ENCODE measurements at places on chromosomes 3 and 15.

- no peak for DNase-seq
Observed at GRCh38 chr3:77562089-77562488, 522.2 kb downstream of the ROBO2 start.

DNA sequence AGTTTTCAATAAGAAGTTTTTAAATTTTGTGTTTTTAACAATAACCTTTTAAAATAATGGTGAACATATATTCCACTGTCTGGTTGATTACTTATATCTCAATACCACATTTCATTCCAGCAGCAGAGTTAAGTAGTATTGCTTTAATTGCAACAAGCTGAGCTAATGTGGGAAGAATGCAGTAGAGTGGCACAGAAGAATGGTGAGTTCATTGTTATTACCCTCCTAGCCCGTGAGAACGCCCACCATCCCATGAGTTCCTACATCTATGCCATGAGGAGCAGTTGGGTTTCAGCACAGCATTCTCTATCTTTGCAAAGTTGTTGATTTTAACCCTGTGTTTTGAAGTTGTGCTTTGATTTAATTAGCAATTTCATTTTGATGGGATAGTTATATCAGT, 17.8 kb upstream of the NR2E3 start:
- no peak for DNase-seq

GRCh38 chr3:50666837-50667236, 7.9 kb upstream of the DOCK3 start:
- no peak for DNase-seq

DNA sequence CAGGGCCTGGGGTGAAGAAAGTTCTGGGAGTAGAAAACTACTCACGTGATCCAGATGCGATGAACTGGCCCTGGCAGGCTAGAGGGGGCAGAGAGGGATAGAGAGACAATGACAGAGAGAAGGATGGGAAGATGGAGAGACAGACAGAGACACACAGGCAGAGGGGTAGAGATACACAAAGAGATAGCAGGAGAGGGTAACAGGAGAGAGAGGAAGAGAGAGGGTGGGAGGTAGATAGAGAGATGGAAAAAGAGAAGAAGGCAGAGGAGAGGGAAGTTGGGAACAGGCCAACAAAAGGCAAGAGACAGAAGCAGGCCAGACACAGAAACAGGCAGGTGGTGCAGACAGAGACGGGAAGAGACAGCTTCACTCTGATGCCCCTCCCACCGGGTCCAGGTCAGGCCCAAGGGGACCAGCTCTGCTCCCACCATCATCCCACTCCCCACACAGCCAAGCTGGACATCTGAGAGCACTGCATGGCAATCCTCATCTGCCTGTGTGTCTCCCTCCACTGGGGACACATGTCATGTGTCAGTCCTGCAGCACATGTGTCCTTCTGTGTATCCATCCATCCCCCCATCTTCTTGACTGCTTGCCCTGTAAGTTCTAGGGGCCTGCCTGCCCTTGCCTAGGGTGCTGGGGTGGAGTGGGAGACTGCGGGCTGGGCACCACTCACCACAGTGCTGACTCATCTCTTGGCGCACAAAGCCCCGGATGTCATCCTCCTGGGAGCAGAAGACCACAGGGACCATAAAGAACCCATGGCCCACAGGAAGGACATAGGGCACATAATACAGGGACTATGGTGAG, 2.2 kb upstream of the UCN2 start:
- DNase-seq, result peak; percentile 67

GRCh38 chr15:93165734-93166470, 76.9 kb upstream of the RGMA start:
- DNase-seq, result no peak

- no peak for DNase-seq
Observed at GRCh38 chr3:168959731-168960130, 703.8 kb downstream of the MECOM start.

DNA sequence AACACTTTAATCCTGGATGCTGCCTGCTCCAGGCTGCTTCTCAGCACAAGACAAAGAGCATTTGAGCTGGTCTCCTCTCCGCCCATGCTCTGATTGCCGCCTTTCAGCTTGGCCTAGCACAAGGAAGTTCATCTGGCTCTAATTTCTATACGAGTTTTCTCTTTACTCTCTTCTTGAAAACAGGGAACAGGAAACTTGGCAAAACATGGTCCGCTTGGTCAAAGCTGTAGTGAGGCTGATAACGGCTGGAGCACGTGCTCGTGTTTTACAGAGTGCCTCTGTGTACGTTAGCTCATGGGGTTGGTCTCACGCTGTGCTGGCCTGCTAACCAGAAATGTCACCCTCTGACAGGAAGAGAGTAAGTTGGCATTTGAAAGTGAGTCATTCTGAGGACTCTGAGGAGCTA, 19.2 kb downstream of the RARRES1 start:
- peak; percentile 94 for DNase-seq

- DNase-seq, result peak; percentile 7
Observed at GRCh38 chr3:11154036-11154952, at the start of gene HRH1. TSS of gene HRH1 (plus strand) at chr3:11154493. CDS start at chr3:11259038, 104,545 bp downstream.

DNA sequence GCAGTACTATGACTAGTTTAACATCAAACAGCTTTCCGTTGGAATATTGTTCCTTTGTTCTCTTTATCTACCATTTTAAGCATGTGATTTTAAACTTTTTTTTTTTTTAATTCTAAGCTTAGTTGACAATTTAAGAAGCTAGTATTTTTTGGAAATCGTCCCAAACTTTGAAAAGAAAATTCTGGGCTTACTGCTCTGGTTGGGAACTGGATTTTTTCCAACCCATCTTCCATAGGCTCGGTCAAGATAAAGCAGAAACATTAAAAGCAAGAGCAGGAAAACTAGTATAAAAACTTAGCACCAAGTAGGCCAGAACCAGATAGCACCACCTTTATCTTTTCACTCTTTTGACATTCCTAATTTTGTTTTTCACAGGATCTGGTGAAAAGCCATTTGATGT, 49.9 kb downstream of the TSC22D2 start:
- no peak for DNase-seq

DNA sequence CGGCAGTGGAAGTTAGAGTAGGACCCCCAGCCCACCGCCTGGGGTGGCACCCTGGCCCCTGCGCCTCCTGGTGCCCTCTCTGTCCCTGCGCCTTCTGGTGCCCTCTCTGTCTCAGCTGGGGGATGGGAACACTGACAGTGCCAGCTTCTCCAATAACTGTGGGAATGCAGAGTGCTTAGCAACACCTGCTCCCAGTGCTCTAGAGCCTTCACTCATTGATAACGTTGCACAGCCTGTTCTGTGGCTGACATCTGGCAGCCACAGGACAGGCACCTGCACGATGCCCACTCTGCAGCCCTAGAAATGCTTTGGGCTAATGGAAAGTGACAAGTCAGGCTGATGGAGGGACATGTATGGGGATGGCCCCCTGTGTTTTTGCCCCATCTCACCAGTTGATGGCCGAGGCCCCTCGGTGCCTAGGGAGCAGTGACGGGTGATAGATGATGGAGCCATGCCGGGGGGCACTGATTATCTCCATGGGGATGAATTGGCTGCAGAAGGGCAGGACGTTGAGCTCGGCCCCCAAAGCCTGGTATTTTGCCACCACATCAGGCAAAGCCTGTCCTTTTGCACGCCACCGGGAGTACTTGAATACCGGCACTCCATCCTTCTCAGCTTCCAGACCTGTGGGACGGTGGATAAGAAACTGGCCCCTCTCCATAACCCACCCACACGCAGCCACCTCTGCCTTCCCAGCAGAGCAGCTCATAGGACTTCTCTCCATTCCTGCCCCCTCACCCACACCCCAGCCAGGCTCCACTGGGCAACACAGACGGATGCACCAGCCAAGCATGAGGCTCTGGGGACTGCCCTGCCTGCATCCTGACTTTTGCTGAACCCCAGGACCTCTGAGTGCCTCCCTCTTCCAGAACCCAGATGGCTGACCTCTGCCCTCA, 22.1 kb downstream of the ALDH1L1 start:
- DNase-seq, result no peak

DNA sequence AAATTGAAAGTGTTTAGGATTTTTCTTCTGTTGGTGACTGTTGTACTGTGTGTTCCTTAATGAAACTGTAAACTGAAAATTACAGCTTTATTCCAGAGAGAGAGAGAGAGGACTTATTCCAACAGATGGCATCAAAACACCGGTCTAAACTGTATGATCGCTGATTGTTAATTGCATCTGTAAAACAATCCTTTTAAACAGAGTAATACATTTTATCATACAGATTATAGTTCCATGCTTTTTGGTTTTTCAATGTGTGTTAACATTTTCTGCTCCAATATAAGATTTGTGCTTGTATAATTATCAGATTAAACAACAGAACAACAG, 289.7 kb upstream of the DNAJC19 start:
- DNase-seq, result no peak

- DNase-seq, result no peak
Observed at GRCh38 chr3:177135841-177136492, 61.3 kb downstream of the TBL1XR1 start.

- no peak for DNase-seq
Observed at GRCh38 chr3:4404881-4405280, 62.2 kb downstream of the SUMF1 start.

DNA sequence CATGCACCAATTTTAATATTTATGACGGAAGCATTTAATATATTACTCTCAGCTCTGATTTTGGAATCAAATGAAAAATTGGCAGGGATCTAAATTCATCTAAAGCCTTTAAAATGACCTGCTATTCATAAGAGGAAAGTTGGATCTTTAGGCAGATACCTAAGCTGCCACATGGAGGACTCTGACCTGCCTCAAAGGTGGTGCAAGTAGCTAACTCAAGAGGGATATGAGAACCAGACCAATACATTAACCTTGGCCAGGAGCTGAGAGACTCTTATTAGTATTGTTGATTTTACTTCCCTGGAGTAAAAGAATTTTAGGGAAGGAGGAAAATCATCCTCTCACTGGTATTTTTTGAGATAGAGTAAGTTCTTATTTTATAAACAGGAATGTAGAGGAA, 17.7 kb downstream of the ZNF654 start:
- DNase-seq, result peak; percentile 67

- DNase-seq, result no peak
Observed at GRCh38 chr3:150447084-150447483, 39.0 kb downstream of the TSC22D2 start.

DNA sequence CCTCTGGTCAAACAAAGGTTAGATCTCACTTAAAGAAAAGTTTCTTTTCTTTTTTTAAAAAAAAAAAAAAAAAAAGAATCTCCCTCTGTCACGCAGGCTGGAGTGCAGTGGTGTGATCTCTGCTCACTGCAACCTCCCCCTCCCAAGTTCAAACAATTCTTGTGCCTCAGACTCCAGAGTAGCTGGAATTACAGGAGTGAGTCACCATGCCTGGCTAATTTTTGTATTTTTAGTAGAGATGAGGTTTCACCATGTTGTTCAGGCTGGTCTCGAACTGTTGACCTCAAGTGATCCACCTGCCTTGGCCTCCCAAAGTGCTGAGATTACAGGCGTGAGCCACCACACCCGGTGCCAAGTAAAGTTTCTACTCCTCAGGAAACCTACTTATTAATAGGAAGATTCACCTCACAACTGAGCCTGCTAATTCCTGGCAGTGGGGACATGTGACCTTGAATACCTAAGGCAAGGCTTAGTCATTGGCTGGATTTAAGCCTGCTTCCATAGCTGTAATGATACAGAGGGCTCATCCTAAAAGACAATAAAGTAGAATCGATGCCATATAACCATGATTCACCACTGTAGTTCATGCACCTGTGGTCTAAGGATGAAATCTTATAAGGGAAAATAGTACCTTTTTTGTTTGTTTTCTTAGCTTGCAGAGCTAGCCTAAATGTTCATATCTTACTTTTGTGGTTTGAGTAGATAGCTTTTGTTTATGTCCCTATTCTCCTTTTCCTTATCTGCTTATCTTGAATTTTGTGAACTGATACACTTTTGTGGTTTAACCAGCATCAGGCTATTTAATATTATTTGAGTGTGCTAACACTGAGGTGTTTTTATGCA, 24.8 kb upstream of the RBMS3 start:
- DNase-seq, result no peak

DNA sequence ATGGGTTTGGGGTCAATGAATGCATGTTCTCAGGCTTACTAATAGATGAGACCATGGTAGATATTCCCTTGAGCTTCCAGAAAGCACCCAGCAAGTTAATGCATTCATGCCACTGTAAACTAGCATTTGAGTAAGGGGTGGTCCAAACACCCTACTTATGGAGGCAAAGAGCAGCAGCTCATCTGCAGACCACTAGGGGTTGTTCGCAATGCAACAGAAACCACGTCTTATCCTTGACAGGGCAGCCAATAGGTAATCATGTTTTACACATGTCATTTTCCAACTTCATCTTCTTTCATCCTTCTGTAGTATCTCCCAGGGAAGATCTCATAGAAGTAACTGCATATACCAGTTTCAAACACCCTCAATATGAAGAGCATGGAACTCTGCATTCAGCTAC, 330.2 kb downstream of the RORA start:
- DNase-seq, result no peak
